Kidney (tissue), 22 donors: ENCODE measurements at places on chromosomes 7 and 10. TPM values are rescaled to one million over a fixed set of nuclear protein-coding genes. Genes with fewer than 3 reads are reported as not detected.

DNA sequence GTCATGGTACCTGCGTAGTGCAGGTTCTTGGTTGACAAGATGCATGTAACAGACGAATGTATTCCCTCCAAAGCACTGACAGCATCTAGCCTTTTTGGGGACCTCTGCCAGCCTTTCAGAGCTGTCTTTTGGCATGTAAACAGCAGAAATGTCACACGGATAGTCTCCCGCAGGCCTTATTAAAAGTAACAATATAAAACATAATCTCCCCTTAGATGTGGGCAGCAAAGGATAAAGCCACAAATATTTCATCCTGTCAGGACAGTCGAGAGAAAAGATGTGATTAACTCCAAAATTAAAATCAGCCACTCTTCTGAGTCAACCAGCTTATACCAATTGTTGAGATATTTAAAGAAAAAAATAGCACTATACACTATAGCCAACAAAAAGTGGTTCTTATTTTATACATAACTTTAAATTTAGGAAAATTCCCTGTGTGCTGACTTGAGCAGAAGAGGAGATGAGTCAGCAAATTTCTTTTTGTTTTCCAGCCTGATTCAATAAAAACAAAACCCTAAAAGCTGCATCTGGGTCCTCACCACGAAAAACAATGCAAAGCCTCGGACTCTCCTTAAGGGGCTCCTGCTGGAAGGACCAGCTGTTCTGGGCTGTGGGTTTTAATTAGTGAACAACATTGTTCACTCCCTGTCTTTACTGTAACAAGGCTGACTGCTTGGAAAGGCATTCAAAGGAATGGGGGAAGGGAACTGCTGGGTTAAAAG lies 240.2 kb downstream of the ADAM12 start:
- no peak for DNase-seq
- H3K4me1 ChIP-seq, result no peaks in the 10 kb centered on the region
- H3K27ac ChIP-seq, result no peak overlapping the region
- no peaks in the 10 kb centered on the region for H3K27me3 ChIP-seq

- H3K27me3 ChIP-seq, result no peaks in the 10 kb centered on the region
- no peaks in the 10 kb centered on the region for H3K36me3 ChIP-seq
- no peak for DNase-seq
- H3K4me1 ChIP-seq, result no peaks in the 10 kb centered on the region
Observed at GRCh38 chr7:37495574-37496184, 47.0 kb upstream of the ELMO1 start.

- no peak overlapping the region for H3K4me3 ChIP-seq
- H3K4me1 ChIP-seq, result no peaks in the 10 kb centered on the region
- no peak for DNase-seq
- no peak overlapping the region for H3K27ac ChIP-seq
- no peaks in the 10 kb centered on the region for H3K36me3 ChIP-seq
Observed at GRCh38 chr7:69517985-69518704, 80.1 kb upstream of the AUTS2 start.

- no peak overlapping the region for H3K4me3 ChIP-seq
- H3K27me3 ChIP-seq, result no peaks in the 10 kb centered on the region
- H3K4me1 ChIP-seq, result no peaks in the 10 kb centered on the region
- DNase-seq, result no peak
Observed at GRCh38 chr7:80496586-80496985, 15.3 kb downstream of the GNAT3 start.

CDK14 gene
- 11.9 TPM for polyA plus RNA-seq

NYAP1 gene
- 0.69 TPM for polyA plus RNA-seq

SLC39A12 gene
- polyA plus RNA-seq, result not detected
